ENCODE measurements at places on chromosomes 3 and 15.
A peak's percentile ranks its signal among the peaks of the same experiment; 100 is the strongest.

- DNase-seq = no peak
Measured at GRCh38 chr3:105747696-105748095, 121.1 kb downstream of the CBLB start.

- no peak for DNase-seq
Measured at GRCh38 chr3:125053304-125053699, 2.5 kb downstream of the HEG1 start.

DNA sequence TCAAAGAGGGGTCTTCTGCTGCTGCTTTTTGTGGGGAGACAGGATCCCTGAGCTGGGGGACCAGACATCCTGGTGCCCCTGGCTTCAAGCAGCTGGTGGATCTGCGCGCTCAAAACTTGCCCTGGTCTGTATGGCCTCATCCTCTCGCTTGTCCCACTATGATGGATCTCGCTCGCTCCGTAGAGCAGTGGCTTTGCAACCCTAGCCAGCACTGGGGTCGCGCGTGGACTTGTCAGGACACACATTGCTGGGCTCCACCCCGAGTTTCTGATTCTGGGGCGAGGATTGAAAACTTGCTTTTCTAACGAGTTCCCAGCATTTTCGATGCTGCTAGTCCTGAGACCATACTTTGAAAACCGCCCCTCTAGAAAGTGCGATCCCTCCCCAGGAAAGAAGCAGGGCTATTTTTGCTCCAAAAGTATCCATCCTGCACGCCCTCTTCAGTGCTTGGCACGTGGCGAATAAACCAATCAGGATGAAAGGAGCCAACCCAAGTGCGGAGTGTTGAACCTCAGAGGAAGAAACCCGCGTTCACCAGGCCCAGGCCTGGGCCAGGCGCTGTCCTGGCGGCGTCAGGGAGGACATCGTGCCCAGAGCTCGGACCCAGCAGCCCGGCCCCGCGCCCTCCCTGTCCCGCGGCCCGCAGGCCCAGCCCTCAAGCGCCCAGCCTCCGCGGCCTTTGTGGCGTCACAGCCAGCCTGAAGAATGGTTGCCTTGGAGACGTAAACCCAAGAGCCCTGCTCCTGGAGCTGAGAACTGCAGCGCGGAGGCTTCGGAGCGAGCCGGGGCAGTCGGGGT lies at the start of gene CFAP100:
CFAP100 (plus strand) TSS at position 731 of the 798 bp plus-strand sequence. CDS start 1,092 bp downstream, outside the sequence.
- DNase-seq = no peak

DNA sequence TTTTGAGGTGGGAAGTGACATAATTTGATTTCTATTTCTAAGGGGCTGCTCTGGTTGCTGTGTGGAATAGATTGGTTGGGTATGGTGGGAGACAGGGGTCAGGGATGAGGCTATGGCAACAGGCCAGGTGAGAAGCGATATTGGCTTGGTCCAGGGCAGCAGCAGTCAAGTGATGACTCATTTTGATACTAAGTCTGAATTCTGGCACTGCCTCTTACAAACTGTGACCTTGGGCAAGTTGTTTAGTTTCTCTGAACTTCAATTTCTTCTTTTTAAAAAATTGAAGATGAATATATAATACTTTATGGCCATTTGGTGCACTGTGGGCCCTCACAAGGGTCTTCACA lies 40.4 kb upstream of the CLSTN2 start:
- DNase-seq = no peak

DNA sequence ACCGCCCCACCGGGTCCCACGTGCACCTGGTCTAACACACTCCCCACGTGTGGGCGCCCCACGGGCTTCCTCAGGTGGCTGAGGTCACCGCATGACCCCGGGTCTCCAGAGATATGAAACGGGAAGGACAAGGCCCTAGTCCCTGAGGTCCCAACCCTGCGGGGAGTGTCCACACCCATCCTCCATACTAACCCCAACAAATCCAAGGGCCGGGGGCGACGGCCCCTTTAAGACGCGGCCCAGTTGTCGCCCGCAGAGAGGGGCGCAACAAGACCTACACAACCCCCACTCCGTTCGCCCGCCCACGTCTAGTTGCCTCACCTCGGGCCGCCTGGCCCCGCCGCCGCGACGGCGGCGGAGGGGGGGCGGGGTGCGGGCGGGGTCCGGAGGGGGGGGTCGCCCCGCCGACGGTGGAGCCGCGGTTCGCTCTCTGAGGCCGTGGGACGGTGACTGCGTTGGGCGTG lies 396 bp downstream of the INO80 start:
- peak; percentile 64 for DNase-seq

DNA sequence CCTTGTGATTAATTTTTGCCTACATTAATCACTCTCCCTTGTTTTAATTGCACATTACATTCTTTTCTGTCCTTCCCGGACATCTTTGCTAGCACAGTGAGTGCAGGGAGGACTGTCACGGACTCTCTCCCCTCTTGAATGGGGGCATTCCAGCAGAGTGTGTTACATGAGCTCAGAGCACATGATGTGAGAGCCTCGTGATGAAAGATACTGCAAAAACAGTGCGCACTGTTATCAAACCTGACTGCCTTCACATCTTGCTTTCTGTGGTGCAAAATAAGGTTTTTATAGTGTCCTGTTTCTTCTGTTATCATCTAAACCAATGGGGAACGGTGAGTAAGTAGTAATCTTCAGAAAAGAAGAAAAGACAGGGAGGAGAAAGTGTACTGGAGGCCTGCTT lies 167.5 kb downstream of the PGPEP1L start:
- no peak for DNase-seq

GRCh38 chr3:65893631-65894030 lies 145.1 kb downstream of the MAGI1 start:
- DNase-seq = no peak

DNA sequence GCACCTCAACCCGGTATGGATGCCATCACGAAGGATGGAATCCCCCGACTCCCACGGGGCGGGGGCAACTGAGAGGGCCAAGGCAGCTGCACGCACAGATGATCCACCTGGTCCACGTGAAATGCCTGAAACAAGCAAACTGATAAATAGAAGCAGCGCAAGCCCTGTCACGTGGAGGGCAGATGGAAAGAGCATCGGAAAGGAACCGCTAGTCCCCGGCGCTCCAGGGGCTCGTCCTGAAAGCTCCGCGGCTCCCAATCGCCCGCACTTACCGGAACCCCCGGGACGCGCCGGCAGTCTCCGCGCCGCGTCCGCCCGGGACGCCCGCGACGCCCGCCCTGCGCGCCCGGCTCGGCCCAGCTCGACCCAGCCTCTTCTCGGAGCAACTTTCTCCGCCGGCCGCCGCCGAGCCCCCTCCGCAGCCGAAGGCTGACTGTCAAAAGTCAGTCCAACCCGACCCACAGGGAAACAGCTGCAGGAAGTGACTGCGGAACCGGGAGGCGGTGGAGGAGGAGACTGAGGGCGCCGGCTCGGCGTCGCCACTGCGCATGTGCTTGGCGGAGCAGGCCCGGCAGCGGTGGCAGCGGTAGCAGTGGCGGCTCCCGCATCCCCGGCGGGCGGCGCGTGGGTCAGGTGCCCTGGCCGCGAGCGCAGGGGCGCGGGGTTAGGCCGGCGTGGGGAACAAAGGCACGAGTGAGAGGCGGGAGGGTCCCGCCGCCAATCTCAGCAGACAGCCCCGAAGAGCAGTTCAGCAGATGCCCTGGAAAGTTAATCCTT lies at the start of gene ZMAT3:
ZMAT3 (minus strand) TSS at position 487 of the 777 bp plus-strand sequence. CDS start 4,057 bp downstream, outside the sequence.
- DNase-seq = peak; percentile 77

- no peak for DNase-seq
Measured at GRCh38 chr15:26939398-26939797, 31.6 kb upstream of the GABRG3 start.

GRCh38 chr3:29466442-29466841 lies 185.6 kb downstream of the RBMS3 start:
- no peak for DNase-seq

DNA sequence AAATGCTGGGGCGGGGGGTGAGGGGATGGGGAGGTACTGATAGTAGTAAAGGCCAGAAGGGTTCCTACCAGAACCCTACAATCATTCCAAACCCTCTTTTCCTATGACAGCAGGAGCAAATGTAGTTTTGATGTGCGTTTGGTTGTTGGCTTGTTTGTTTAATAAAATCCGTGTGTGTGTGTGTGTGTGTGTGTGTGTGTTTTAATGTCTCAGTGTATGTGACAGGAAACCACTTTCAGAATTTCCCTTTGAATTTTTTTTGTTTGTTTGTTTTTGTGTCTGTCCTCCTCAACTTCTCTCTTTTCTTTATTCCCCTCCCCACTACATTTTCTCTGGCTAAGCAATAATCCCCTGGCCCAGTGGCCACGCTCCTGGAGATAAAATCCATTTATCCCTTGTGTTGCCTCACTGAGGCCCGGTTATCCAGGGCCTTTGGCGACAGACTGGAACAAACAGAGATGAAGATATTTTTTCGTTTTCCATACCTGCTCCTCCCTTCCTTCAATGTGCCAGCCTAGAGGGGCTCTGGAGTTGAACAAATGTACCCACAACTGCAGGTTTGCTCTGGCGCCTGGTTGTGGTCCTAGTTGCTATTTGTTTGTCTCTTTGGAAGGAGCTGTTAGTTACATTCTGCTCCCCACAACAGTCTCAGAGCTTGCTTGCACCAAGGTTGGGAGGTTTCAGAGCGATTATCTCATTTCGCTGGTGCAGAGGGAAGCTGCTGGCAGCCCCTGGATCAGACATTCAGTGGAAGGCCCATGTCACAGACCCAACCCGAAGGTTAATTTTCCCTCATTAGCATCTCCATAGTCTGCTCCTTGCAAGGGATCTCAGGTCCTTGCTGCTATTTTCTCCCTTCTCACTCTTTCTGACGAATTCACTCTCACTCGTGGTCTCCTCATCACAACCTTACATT lies 17.9 kb downstream of the NR2F2 start:
- no peak for DNase-seq

GRCh38 chr15:38886315-38887163 lies 321.9 kb upstream of the RASGRP1 start:
- DNase-seq = no peak

DNA sequence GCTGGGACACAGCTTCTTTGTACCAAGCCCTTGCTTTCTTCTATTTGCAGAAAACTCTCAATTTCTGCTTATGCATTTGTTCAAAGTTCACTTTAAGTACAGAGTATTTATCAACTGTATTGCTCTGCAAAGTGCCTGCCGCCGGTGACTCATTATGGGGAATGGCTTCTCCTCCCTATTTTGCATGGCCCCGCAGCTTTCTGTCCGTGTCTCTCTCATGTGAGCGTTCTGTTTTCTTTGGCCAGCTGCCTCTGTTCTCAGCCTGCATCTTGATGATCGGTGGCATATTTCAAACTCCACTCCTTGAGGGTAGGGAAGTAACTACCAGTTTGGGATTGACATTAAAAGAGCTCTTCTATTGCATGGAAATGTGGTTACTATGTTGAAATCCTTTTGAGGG lies 28.6 kb upstream of the ST8SIA2 start:
- DNase-seq = no peak

DNA sequence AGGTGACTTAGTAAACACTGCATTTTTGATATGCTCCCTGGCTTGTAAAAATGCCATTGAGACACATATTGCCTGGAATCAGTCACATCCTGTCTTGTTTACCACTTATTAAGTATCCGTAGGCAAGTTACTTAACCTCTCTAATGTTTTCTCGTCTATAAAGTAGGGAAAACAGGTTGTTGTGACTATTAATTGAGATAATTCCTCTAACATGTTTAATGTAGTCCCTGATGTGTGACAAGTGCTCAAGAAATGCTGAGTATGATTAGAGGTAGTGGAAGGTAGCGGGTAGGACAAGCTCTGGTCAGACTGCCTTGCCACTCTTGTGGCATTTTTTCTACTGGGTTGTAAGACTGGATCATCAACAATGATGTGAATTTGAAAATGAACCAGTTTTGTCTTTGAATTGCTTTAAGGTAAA lies 54.1 kb downstream of the NFKBIZ start:
- no peak for DNase-seq

DNA sequence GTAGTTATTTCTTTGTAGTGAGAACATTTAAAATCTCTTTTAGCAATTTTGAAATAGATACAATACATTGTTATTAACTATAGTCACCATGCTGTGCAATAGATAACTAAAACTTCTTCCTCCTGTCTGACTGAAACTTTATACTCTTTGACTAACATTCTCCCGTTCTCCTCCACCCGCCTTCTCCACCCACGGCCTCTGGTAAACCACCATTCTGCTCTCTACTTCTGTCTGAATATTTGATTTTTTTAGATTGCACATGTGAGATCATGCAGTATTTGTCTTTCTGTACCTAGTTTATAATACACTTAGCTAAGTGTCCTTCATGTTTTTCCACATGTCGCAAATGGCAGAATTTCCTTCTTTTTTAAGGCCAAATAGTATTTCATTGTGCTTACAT lies 72.8 kb upstream of the RBM5 start:
- DNase-seq = no peak

GRCh38 chr3:120682095-120682681 lies at the start of gene HGD:
Gene HGD (minus strand): TSS chr3:120682239. CDS start chr3:120682111, 128 bp downstream.
- DNase-seq = no peak

- DNase-seq = no peak
Measured at GRCh38 chr15:69854521-69855181, 243.1 kb downstream of the TLE3 start.

- DNase-seq = no peak
Measured at GRCh38 chr3:67384016-67384415, 270.4 kb downstream of the SUCLG2 start.
